Effector CD4-positive, alpha-beta T cell (primary cell): ENCODE measurements at places on chromosomes 4 and X.

GRCh38 chr4:109041463-109042360 is 260.7 kb downstream of the COL25A1 start:
- DNase-seq = no peak

GRCh38 chr4:5683566-5683965 is 24.8 kb downstream of the EVC2 start:
- DNase-seq = no peak

DNA sequence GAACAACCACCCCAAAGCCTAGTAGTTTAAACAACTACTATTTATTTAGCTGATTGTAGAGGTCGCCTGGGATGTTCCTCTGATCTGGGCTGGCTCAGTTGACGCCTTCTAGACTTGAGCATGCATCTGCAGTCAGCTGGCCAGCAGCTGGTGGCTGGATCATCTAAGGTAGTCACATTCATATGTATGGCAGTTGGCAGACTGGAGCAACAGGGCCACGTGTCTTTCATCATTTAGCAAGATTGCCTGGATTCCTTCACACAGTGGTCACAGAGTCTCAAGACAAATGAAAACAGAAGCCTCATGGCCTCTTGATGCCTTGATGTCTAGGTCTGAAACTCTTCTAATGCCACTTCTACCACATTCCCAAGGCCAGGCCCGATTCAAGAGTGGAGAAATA is 220.6 kb upstream of the S100G start:
- DNase-seq = no peak

- no peak for DNase-seq
These were observed 868.5 kb upstream of the SLIT2 start for GRCh38 chr4:19382993-19383756.

DNA sequence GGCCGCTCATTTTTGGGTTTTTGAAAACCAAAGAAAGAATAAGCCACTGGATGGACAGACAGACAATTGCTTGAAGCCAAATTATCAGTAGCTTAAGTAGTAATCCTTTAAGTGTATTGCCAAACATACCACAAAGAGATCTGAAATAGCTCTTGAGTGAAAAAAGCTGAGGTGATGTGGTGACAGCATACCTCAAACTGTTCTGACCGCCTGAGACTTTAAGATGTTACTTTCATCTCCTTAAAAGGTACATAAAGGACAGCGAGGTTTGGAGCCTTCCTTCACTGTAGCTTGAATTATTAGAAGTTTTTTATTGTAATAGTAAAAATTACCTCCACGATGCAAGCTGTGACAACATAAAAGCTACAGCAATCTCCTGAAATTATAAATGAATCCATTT is 271.5 kb upstream of the FAM241A start:
- DNase-seq = no peak

- DNase-seq = no peak
These were observed at the start of gene CXCL5 for GRCh38 chr4:73998040-73999011. TSS of gene CXCL5 (minus strand) at chr4:73998677. CDS start at chr4:73998581, 96 bp downstream.

- no peak for DNase-seq
These were observed 23.4 kb downstream of the PNMA6E start for GRCh38 chrX:153377727-153378126.
